ENCODE measurements at places on chromosomes 6 and 20.

- DNase-seq = no peak
These were observed 14.7 kb downstream of the DNAAF9 start for GRCh38 chr20:3392756-3393155.

DNA sequence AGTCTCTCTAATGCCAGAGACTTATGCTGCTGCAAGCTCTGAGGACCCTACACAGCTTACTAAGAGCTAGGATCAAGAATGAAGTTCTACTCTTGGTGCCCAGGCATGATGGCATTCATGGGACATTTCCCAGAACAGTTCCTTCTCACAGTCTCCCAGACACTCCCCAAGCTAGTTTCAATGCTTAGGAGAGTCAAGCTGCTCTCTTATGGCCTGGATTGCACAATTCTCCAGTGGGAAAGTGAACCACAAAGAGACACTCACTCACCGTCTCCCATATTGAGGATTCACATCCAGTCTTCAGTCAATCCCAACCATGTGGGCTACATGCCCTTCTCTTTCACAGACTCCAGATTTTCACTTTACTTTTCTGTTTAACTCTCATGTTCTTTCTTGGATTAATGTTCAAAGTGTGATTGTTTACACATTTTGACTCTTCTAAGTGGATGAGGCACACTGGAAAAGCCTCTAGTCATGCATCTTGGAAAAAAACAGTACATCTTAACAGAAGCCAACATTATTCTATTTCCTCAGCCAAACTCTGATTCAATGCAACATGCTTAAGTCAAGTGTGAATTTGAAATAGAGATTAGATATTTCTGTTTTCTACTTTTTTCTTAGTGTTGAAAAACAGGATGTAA lies 447.8 kb upstream of the BTBD3 start:
- DNase-seq = no peak

GRCh38 chr6:151488226-151488625 lies 5.6 kb upstream of the CCDC170 start:
- no peak for DNase-seq

GRCh38 chr20:6421321-6422248 lies 298.8 kb upstream of the FERMT1 start:
- no peak for DNase-seq

GRCh38 chr6:13831615-13832014 lies 17.3 kb upstream of the MCUR1 start:
- DNase-seq = no peak

- no peak for DNase-seq
These were observed 21.7 kb downstream of the MAP7 start for GRCh38 chr6:136528477-136528876.

GRCh38 chr20:23189341-23189740 lies 103.2 kb upstream of the CD93 start:
- DNase-seq = no peak

DNA sequence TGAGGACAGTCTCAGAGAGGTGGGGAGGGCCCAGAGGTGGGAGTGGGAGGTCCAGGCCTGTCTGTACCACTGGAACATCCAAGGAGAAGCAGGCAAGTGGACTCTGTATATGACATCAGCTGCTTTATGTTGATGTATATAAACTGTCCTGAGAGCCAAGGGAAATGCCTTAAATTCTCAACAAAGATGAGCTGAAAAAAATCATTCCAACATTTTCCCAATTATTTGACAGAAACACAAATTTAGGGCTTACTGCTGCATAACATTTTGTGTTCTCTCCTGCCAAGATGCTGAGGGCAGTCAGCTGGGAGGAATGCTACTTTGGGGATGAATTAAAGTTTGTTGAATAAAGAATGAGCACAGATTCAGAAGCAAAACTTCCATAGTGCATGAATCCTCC lies 52.8 kb downstream of the FOXC1 start:
- DNase-seq = no peak

- DNase-seq = peak; percentile 80
These were observed 59.3 kb upstream of the STMND1 start for GRCh38 chr6:17042422-17043147.

GRCh38 chr6:36245572-36246061 lies 24.2 kb upstream of the PNPLA1 start:
- DNase-seq = no peak

DNA sequence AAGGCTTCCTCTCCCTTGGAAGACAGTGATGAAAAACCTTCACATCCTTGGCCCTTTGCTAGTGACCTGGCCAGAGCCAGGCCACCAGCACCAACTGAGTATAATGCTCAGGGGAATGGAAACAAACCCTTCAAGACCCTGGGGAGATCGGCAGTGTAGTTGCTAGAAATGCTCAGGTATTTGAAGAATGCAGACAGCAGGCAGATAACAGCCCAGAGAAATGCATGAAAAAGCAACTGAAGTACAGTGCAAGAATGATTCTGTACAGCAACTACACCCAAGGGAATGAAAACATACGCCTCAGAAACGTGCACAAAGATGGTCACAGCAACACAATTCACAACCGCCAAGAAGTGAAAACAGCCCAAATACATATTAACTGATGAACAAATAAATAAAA lies 41.1 kb downstream of the PPP1R3G start:
- peak; percentile 53 for DNase-seq

DNA sequence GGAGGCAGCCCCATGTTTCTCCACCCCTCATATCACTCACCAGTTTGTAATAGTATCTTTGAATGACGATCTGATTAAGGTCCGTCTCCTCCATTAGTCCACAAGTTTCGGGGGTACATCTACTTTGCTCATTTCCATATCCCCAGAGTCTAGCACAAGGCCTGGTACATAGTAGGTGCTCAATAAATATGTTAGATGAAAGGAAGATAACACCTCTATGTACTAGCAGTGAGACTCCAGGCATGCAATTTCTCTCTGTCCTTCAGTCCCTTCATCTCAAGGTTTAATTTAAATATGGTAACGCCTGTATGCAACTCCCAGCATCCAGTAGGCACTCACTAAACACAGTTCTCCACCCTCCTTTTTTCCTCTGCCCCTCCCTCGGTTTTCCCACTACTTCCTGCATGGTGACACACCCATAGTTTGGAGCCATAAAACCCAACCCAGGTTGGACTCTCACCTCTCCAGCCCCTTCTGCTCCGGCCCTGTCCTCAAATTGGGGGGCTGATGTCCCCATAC lies 461 bp upstream of the HNF4A start:
- DNase-seq = no peak

DNA sequence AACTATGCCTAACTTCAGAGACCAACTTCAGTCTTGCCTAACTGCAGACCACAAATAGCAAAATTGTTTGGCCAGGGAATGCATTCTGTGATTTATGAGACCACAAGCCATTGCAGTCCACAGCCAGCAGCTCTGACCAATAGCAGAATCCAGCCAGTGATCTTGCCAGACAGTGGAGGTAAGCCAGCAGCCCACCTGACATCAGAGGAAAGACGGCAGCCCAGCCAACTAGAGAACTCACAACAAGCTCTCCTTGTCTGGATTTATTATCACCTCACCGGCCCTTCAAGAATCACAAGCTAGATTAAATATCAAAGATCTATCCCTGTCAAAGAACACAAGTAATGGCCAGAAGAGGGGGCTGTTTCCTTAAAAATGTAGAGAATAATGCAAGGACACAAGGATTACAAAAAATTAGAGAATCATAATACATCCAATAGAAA lies 66.5 kb upstream of the SLC35F1 start:
- peak; percentile 29 for DNase-seq

- DNase-seq = no peak
These were observed 162.0 kb upstream of the MAFB start for GRCh38 chr20:40851051-40851450.

DNA sequence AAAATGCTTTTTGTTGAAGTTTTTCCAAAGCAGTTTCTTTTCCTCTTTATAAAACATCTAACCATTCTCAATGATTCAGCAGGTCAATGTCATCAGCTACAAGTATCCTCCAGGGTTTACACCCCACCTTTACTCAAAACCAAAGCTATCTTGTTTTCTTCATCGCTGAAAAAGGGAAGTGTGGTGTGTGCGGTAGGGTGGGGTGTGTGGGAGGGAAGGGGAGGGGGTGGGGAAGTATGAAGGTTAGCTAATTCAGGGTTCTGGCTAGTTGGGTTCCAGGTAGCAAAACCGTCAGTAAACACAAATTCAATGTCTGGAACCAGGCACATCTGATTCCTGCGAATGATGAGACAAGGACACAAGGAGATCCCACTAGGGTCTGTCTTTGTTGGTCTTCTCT lies 189.6 kb downstream of the GJA10 start:
- DNase-seq = no peak

GRCh38 chr20:63294536-63294900 lies 1.5 kb downstream of the COL20A1 start:
- DNase-seq = no peak

DNA sequence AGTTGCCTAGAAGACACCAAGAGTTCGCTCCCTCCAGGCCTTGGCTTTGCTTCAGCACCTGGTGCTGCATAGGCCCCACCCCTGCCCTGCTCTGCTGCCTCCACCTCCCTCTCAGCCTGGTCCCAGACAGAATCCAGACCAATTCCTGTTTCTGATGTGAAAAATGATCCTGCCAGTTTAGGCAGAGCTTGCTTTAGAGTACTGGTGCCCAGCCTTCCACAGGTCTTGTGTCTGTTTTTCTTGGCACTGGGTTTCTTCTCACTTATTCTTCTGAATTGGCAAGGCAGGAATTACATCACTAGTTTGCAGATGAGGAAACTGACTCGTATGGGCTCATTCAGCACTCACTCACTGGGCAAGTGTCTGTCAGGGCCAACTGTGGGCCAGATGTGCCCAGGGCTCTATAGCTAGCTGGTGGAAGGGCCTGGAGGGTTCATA lies 53.0 kb downstream of the HLA-A start:
- peak; percentile 74 for DNase-seq

DNA sequence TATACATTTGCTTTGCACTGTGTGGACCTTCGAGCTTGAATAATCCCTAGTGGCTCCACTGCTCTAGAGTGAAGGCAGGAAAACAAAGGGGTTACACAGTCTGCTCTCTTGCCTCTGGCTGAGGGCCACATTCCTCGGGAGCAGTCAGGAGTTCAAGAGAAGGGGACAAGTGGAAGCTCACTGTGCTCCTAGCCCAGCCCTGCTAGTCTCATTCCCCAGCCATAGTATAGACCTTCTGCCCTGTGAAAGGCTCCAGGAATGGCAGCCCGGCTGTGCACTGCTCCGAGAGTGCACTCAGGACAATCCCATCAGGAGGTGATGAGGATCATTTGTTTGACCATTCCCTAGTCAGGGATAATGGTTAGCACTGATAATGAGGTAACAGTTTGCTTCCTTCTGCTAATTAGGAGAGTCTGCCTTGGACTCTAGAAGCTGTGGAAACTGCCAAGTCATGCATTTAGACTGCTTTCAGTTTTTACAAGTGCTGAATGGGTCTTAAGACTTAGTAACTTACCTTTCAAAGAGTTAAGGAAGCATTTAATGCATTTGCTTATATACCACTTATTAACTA lies 8.5 kb downstream of the IYD start:
- peak; percentile 82 for DNase-seq

GRCh38 chr6:62371453-62372210 lies 85.6 kb upstream of the KHDRBS2 start:
- DNase-seq = no peak

DNA sequence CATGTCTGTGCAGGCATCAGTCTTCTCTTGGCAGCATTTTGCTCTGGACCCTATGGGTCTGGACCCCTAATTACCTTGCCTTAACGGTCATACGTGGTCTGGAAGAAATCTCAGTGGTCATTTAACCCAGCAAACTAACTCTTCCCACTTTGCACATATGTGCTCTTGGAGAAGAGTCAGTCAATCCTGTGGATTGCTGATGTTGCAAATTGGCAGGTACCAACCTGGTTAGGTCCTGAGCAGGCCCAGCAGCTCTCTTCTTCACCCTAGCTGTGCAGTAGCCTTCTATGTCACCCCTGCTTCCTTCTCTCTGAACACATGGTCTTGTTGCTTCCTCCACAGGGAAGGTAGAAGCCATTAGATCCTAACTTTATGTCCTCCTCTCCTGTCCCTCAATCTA lies 1.6 kb downstream of the CEP43 start:
- DNase-seq = no peak

DNA sequence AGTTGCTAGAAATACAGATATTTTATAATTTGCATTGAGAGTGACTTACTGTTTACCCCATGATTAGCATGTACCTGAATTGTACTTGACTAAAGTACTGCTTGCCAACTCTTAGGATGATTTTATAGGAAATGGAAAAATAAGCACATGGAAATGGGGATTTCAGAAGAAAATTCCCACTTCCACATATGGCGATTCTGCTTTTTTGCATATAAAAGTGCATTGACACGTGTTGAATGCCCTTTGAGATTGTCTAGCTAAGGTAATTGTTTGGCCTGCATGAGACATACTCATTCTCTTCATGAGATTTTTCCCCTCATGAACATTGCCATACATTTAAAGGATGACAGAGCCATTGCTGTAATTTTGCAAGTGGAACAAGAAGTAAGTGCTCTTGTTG lies 10.1 kb downstream of the TAB2 start:
- no peak for DNase-seq

DNA sequence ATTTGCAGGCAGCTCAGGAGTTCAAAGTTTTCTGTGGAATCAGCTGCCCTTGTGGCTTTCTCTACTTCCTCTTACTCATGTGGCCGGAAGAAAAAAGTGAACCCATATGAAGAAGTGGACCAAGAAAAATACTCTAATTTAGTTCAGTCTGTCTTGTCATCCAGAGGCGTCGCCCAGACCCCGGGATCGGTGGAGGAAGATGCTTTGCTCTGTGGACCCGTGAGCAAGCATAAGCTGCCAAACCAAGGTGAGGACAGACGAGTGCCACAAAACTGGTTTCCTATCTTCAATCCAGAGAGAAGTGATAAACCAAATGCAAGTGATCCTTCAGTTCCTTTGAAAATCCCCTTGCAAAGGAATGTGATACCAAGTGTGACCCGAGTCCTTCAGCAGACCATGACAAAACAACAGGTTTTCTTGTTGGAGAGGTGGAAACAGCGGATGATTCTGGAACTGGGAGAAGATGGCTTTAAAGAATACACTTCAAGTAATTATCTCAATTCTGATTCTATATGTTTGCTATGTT lies 1.1 kb downstream of the MGME1 start:
- peak; percentile 67 for DNase-seq

DNA sequence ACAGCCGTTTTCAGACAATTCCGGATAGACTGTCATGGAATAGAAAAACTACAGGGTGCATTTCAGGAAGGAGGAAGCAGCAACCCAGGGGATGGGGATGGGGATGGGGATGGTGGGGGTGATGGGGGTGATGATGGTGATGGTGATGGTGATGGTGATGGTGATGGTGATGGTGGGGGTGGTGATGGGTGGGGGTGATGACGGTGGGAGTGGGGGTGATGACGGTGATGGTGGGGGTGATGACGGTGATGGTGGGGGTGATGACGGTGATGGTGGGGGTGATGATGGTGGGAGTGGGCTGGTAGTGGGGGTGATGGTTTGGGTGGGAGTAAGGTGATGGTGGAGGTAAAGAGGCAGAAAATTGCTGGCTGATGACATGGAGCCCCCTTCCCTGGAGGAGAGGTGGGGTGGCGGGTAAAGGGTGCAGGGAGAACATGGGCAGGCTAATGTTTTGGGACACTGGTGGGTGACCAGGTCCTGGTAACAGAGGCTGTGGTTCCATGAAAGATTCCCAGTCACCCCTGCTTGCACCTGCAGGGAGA lies 17.5 kb downstream of the LAMA5 start:
- DNase-seq = no peak
